ENCODE measurements at places on chromosomes 7 and 10.

DNA sequence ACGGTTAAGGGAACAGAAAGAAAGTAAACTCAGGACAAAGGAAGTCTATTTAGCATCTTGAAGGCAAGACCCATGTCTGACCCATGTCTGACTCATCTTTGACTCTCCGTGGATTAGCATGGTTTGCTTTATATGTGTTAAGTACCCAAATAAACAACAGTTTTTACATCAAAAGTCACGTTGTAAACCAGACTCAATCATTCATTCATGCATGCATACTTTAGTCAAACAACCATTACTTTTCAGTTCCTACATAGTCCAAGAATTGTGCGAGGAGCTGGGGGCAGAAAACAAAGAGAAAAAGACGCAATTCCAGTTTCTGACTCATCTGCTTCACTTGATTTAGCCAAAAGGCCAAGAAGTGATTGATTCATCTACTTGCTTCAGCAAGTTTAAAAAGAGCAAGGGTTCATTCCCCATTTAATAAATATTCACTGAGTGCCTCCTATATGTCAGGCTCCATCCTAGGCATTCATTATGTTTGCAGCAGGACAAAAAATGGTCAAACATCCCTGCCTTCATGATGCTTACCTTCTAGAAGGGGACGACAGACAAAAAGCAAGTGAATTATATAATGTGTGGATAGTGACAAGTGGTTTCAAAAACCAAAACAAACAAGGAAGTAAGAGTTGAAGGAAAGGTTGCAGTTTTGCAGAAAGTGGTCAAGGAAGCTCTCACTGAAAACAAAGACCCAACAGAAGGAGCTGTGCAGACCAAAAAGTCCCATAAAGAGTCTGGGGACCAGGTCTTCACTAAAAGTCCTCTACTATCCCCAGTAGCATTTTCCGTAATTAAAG, 116.2 kb downstream of the FAM107B start:
- DNase-seq = no peak

DNA sequence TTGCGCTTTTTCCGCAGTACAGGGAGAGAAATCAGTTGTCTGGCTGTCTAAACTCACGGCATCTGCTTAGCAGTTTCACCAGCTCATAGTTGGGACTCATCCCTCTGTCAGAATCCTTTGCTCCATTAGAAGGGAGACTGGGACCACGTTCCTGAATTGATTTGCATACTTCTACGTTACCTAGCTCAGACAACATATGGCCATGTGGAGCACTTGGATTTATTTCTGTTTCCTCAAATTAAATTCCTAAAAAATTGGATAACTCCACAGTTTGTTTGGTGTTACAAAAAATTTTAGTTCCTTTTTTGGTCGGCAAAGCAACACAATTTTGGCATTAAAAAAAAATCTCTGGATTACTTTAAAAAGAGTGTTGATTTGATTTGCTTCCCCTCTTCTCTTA, 614.0 kb downstream of the AUTS2 start:
- DNase-seq = no peak

DNA sequence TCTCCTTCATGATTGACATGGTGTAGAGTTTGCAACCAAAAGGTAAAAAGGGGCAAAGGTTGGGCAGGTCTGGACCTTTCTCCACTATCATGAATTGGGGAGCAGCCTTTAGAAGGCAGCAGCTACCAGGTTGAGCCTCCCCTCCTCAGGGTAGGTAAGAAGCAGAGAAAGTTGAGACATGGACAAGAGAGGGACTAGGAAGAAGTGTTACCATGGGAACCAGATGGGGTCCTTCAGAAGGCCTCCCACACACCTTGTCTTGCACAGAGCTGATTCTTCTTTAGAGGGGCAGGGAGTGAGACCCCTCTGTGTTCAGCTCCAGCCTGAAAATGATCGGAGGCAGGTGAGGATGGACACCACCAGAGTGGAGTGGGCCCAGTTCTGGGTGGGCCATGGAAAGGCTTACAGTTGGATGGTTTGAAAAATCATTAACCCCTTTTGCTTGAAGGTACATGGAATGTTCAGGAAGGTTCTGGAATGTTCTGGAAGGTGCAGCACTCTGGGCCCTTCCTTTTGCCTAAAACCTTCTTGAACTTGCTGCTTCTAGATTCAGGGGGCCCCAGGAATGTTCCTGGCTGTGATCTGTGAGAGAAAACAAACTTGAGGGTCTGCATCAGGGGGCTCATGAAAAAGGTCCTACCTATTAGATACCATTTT, 7.0 kb downstream of the VPS37D start:
- DNase-seq = no peak

- no peak for DNase-seq
Measured at GRCh38 chr10:122553341-122553740, 7.2 kb upstream of the DMBT1 start.

DNA sequence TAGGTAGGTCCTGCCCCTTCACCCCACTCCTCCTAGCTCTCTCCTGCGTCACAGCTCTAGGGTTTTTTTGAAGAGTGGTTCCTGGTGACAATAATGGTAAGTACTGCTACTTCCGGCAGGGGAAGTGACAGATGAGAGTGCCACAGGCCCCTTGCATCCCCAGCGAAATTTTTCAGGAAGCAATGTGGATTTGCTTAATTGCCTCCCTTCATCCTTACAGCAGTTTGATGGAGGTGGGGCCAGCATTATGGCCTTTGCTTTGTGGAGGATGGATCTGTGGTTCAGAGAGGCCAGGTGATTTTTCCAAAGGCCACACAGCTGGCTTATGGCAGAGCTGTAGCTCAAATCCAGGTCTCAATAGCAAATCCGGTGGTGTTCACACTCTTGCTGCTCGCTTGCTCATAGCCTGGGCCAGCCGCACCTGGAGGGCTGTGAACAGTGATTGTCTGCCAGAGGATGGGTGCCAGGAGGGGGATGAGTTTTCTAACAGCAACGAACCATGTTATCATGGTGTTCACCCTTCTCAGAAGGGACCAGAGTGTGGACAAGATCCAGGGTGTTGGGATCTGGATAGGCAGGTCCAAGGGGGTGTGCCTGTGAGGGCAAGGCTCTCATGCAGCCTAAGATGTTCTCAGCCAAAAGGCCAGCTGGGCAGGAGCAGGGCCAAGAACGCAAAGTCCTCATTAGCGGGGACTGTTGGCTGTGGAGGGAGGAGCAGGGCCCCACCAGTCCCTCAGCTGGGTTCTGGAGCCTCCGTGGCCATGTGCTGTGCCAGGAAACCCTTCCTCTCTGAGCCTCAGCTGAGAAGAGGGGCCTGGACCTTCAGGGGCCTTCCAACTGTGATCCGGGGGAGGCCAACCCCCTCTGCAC, 89.0 kb downstream of the EMX2 start:
- no peak for DNase-seq

DNA sequence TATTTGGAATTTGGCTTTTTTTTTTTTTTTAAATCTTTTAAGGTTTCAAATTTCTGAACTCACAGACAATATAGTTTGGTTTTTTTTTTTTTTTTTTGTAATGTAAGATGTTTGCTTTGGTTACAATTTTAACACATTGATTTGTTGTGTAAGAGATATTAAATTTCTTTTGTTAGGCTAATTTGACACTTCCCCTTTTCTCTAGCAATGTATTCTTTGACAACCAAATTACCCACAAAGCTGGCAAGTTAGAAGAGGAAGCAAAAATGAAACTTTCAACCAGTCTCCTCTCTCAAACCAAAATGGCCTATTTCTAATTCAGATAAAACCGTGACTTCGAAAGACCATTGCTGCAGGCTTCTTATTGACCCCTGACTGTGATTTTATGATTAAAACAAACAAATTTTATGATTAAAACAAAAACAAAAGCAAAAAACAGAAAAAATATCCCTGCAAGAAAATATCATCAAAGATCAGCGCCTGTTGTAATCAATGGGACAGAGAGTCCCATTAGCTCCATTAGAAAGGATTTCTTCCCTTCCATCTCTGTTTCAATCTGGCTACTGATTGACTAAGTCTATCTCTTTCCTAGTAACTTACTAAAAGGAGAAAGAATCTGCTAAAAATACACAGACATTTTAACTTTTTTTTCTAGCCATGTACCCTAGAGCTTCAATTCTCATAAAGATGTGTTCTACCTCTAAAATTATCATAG, 489.2 kb downstream of the MDFIC start:
- no peak for DNase-seq

DNA sequence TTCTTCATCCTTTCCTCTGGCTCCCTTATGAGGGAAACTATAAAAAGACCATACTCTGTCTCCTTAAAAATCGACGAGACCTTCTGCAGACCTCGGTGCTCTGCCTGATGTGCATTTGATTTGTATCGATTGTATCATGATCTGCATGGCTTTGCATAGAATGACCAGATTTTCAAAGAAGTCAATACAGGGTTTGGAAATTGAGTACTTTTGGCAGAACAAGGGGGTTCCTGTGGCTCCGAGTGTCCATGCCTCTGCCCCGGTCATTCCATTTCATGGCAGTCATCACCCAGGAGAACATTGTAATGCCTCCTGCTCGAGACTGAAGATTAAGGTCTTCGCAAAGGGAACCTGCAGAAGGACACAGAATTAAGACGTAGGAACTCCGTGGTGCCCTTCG, 685 bp downstream of the CASP2 start:
- no peak for DNase-seq

- DNase-seq = no peak
Measured at GRCh38 chr7:136030867-136031318, 53.7 kb upstream of the MTPN start.

DNA sequence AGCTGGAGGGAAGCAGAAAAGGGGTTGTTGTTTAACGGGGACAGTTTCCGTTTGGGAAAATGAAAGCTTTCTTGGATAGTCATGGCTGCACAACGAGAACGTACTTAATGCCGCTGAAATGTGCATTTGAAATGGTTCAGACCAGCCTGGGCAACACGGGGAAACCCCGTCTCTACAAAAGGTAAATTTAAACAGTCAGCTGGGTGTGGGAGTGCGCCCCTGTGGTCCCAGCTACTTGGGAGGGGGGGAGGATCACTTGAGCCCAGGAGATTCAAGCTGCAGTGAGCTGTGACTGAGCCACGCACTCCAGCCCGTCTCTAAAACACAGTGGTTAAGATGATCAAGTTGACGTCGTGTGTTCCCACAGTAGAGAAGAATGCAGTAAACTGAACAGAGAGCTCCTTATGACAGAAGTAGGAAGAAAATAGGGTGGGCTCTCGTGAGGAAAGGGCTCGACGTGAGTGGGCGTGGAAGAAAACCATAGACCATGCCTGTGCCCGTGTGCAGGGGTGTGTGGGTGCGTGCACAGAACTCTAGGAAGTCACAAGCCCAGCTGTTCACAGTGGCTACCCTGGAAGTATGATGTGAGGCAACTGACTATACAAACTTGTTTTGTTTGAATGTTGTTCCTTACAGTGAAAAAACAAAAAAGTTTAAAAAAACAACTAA, 4.1 kb upstream of the FUOM start:
- no peak for DNase-seq

DNA sequence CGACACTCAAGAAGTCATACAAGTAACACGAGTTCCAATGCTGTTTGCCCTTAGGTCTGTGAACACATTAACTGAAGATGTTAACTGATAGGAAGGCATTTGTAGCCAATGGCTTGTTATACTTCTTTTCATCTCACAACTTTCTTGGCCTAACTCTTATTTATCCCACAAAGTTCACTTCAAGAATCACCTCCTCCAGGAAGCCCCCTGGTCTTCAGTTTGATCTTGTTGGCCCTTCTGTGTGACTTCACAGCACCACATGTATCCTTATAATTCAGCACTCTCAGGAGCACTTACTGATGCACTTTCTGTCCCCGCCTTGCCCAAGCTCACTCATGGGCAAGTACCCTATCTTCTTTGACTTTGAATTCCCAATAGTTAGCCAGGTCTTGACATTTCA, 159.6 kb downstream of the RAPGEF5 start:
- DNase-seq = no peak

- no peak for DNase-seq
Measured at GRCh38 chr10:99115703-99116102, 119.9 kb downstream of the HPSE2 start.

GRCh38 chr7:157775560-157776332, 438.9 kb downstream of the DNAJB6 start:
- no peak for DNase-seq

GRCh38 chr7:155803418-155804376, 8.6 kb downstream of the SHH start:
- DNase-seq = no peak

DNA sequence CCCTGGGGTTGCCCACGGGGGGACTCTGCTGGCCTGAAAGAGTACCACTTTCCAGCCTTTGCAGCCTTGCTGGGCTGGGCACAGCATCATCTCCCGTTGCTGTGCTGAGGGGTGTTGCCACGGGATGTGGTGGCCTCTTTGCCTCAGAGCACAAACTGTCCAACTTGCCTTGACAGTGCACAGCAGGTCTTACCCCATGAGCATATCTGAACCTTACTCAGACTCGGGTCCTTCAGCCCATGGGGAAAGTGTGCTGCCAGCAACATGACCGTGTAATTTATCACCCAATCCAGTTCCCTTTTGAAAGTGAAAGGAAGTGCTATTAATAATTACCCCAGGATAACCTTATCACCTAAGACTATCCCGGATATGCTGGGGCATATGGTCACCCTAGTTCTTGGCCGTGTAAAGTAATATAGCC, 46.8 kb downstream of the TBXAS1 start:
- DNase-seq = no peak

- no peak for DNase-seq
Measured at GRCh38 chr7:828793-829561, 3.3 kb upstream of the SUN1 start.
